Stimulated activated CD4-positive, alpha-beta T cell treated with anti-CD3 and anti-CD28 coated beads, TNF-alpha, amount 100 ng/mL, for 24 hours (primary cell): ENCODE measurements at places on chromosomes 4 and X.

DNA sequence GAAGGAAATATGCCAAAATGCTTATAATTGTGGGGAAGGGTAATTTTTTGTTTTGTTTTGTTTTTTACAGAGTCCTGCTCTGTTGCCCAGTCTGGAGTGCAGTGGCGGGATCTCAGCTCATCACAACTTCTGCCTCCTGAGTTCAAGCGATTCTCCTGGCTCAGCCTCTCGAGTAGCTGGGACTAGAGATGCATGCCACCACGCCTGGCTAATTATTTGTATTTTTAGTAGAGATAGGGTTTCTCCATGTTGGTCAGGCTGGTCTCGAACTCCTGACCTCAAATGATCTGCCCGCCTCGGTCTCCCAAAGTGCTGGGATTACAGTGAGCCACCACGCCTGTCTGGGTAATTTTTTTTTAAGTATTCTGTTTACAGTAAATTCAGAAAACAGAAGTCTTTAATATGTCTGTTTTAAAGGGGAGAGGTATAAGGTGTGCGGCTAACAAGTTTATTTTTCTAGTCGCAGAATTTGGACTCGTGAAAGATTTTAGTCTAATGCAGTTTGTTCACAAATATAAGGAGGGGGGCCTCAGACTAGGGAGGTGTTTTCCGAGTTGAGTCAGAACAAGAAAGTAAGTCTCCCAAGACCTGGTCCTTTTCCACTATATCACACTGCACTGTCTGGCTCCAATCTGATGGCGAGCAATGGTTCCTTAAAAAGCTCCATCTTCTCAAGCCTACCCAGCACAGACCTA is 1.5 kb downstream of the ACSL1 start:
- DNase-seq = no peak

GRCh38 chr4:1870578-1871443 is at the start of gene NSD2:
TSS of gene NSD2 (plus strand) at chr4:1871393. CDS start at chr4:1900655, 29,262 bp downstream.
- DNase-seq = peak; percentile 89

DNA sequence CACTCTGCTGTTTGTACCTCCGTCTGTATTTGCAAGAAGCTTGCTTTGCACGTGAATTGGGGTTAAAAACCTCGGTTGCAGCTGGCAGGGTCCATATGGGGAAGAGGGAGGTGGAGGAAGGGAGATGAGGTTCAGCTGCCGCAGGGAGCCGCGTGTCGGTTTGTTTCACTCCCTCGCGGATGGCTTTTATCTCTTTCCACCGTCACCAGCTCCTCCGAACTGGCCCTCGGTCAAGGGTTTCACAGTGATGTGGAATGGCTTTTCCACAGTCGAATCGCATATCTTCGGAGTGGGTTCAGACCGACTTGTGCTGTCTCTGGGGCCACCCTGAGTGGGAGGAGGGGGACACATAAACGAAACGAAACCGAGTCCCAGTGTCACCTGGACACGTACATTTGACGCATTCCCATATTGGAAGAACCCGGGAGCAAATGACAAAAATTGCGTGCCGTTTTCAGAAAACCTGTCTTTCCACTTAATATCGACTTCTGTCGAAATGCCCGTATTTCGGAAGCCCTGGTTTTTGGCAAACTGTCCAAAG is 929 bp downstream of the ZBTB33 start:
- DNase-seq = no peak

DNA sequence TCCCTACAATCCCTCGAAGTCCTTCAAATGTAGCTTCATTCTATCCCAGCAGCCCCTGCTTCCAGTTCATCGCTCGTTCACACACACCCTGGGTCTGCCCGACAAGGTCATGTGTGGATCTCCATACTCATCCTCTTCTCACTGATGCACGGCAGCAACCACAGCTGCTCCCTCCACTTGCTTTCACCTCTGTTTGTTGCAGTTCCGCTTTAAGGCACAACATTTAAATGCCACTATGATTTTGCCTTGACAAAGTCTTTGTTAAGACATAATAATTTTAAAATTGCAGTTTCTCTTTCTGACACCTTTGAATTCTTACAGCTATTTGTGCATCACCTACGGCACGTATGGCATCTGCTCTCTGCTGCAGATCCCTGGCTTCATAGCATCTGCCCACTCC is 1.8 kb downstream of the ODAPH start:
- no peak for DNase-seq

DNA sequence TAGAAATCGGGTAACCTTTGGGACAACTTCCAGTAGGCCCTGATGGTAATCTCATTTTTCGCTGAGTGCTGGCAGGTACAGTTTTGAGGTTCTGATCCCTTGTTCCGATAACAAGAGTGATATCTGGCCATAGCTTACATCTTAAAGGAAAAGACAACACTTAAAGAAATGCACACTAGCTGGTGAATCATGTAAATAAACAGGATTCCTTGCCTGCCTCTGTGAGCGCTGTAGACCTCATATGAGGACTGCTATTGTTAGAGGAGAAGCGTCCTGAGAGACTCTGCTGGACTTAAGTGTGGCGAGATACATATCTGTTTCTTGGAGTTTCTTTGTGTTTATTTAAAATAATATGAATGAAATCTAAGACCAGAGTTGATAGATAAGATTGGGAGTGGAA is 149.3 kb upstream of the SLC4A4 start:
- no peak for DNase-seq
